ENCODE measurements at places on chromosomes 3 and 15. TPM values are rescaled to one million over a fixed set of nuclear protein-coding genes. Genes with fewer than 3 reads are reported as not detected.
A peak's percentile ranks its signal among the peaks of the same experiment; 100 is the strongest.

CCDC39 gene
- not detected for total RNA-seq

- H3K27ac ChIP-seq: no peak overlapping the region
- no peaks in the 10 kb centered on the region for H3K36me3 ChIP-seq
- no peak for DNase-seq
- peaks cover 4% of the 10 kb centered on the region for H3K4me1 ChIP-seq
- no peaks in the 10 kb centered on the region for H3K27me3 ChIP-seq
Observed at GRCh38 chr3:32310918-32311839, 72.7 kb downstream of the CMTM8 start.

GRCh38 chr3:62874711-62875557 lies at the start of gene CADPS:
Gene CADPS, minus strand, starts transcription at chr3:62875416. Its CDS starts 387 bp downstream, at chr3:62875029.
- H3K4me1 ChIP-seq: peaks cover 21% of the 10 kb centered on the region
- DNase-seq: no peak
- H3K4me3 ChIP-seq: peak within 1 kb of the TSS; percentile 56
- H3K27me3 ChIP-seq: no peaks in the 10 kb centered on the region
- no peaks in the 10 kb centered on the region for H3K36me3 ChIP-seq
- no peak within 1 kb of the TSS for H3K27ac ChIP-seq

- peak overlapping the region; percentile 4 for H3K27ac ChIP-seq
- DNase-seq: no peak
- H3K27me3 ChIP-seq: no peaks in the 10 kb centered on the region
- H3K4me3 ChIP-seq: no peak overlapping the region
- H3K4me1 ChIP-seq: peaks cover 24% of the 10 kb centered on the region
Observed at GRCh38 chr3:134294302-134295280, 43.9 kb upstream of the RYK start.

IP6K1 gene
- 33.2 TPM for total RNA-seq

DNA sequence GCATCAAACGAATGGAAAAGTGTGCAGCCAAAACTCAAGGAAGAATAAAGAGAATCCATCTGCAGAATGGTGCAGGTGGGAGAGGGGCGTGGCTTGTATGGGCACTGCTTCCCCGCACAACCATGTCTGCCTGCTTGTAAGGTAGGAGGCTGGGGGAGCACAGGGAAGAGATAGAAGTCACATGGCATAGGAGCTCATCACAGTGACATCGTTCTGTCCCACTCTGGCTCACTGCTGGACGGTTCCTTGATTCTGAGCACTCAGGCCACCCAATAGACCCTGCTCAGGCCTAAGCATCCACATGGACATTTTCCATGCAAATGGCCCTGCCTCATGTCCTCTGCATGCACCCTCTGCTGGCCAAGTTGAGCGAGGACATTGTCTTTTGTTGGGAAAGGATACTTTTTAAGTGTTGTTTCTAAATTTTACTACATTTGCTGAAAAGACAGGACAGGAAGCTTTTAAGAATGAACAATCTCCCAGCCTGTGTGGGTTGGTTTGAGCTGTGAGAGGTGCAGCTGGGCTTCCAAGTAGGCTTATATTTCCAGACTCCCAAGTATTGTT lies 3.1 kb downstream of the MYLK start:
- H3K4me1 ChIP-seq: peaks cover 18% of the 10 kb centered on the region
- H3K36me3 ChIP-seq: no peaks in the 10 kb centered on the region
- no peak overlapping the region for H3K4me3 ChIP-seq
- H3K27me3 ChIP-seq: no peaks in the 10 kb centered on the region

CCDC9B gene
- 40.0 TPM for total RNA-seq

FBXO40 gene
- total RNA-seq: not detected

MAPKBP1 gene
- 47.3 TPM for total RNA-seq

SGO1 gene
- total RNA-seq: not detected

DNA sequence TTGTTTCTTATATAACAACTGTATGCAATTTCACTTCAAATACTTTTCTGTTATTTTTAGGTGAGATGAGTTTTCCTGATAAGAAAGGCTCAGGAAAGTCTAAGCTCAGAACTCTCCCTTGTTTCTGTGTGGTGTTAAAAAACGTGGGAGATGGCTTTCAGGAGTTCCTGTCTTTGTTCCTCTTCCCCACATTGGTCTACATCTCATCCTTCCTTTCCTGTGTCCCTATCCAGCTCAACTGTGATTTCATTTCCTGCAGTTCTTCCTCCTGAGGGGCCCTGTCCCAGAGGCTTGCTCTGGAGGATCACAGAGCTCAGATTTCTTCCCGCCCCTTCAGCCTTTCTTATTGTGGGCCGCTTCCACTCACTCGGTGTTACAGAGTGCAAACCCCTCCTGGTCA lies 11.2 kb downstream of the SEC13 start:
- no peak for DNase-seq
- no peaks in the 10 kb centered on the region for H3K27me3 ChIP-seq
- H3K4me1 ChIP-seq: no peaks in the 10 kb centered on the region
- H3K36me3 ChIP-seq: peaks cover 51% of the 10 kb centered on the region

- no peaks in the 10 kb centered on the region for H3K27me3 ChIP-seq
- no peak overlapping the region for H3K4me3 ChIP-seq
- peaks cover 32% of the 10 kb centered on the region for H3K4me1 ChIP-seq
- H3K36me3 ChIP-seq: no peaks in the 10 kb centered on the region
- H3K27ac ChIP-seq: no peak overlapping the region
- DNase-seq: no peak
Observed at GRCh38 chr3:193971261-193971751, 164.6 kb upstream of the HES1 start.

DNA sequence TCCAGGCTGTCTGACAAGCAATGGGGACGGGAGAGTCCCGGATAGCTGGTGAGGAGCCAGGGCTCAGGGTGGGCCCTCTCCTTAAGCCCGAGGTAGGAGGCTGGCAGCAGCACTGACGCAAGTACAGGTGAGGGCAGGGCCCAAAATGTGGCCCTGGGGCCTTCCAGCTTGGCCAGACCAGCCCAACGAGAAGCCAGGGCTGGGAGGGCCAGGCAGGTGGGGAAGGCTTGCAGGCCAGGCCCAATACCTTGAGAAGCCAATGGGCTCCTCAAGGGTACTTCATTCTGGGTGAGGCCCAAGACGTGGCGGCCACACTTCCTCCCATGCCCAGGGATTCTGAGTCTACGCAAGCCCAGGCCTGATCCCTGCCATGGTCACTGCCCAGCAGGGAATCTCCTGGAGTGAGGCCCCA lies 37.2 kb downstream of the AMOTL2 start:
- H3K4me3 ChIP-seq: no peak overlapping the region
- H3K4me1 ChIP-seq: peaks cover 46% of the 10 kb centered on the region
- H3K36me3 ChIP-seq: no peaks in the 10 kb centered on the region
- no peak overlapping the region for H3K27ac ChIP-seq
- no peak for DNase-seq

SUSD5 gene
- total RNA-seq: 2.3 TPM

DNA sequence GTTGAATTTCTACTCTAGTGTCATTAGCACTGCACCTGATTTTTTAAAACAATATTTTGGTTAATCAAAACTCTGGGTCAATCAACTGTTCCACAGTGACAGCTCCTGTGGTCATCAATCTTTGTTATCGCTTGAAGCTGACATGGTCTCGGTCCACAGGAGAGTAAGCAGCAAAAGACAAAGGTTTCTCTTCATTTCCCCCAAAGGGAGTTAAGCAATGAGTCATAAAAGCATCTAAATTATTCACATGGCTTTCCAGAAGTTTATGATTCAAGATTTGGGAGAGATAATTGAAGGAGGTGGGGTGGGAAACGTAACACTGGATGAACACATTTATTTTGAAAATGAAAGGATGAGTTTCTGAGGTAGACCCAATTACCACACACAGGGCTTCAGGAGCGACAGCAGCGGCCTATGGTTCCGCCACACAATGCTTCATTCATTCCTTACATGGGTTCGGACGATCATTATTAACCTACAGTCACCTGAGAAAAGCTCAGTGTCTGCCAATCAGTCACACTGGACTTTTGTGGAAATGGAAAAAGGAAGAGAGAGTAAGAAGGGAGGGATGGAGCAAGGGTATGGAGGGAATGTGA lies 505.1 kb downstream of the FHIT start:
- peaks cover 4% of the 10 kb centered on the region for H3K4me1 ChIP-seq
- no peak overlapping the region for H3K4me3 ChIP-seq
- no peak for DNase-seq
- H3K27me3 ChIP-seq: no peaks in the 10 kb centered on the region

DNA sequence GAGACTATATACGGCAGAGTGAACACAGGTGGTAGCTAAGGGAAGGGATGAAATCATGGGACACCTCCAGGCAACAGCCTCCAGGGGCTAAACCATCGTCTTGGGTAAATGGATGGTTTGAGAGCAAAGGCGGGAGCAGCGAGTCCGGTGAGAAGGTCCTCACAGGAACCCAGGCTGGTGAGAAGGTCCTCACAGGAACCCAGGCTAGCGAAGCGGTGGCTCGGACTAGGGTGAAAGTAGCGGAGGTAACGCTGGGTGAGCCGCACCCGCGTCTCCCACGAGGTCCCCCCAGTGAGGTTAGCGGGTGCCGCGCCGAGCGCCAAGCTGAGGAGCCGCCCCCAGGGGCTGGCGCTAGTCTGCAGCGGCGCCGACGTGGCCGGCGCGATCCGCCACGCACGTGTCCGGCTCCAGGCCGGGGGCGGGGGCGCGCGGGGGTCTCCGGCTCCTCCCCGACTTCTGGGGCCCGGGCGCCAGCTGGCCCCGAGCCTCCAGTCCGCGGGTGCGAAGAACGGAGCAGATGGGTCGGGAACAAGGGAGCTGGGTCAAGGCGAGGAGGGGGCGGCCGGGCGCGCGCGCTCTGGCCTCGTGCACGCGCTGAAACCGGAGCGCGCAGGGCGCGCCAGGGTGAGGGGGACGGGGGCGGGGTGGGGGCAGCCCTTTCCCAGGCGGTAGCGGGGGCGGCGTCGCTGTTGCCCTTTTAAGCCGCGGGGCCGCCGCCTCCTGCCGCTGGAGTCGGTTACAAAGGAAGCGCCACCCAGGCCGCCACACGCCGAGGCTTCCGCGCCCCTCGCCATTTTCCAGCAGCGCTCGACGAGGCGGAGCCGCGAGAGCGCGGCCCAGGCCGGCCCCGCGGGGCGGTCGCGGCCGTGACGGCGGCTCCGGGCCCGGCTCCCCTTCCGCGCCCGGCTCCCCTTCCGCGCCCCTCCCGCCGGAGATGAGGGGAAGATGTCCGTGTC lies at the start of gene UBE2Q2:
Gene UBE2Q2 (plus strand): TSS at position 726 of the 956 bp plus-strand sequence. CDS start 220 bp downstream, at position 946.
- H3K4me3 ChIP-seq: peak within 1 kb of the TSS; percentile 97
- H3K36me3 ChIP-seq: no peaks in the 10 kb centered on the region
- DNase-seq: no peak
- H3K4me1 ChIP-seq: peaks cover 60% of the 10 kb centered on the region

DNA sequence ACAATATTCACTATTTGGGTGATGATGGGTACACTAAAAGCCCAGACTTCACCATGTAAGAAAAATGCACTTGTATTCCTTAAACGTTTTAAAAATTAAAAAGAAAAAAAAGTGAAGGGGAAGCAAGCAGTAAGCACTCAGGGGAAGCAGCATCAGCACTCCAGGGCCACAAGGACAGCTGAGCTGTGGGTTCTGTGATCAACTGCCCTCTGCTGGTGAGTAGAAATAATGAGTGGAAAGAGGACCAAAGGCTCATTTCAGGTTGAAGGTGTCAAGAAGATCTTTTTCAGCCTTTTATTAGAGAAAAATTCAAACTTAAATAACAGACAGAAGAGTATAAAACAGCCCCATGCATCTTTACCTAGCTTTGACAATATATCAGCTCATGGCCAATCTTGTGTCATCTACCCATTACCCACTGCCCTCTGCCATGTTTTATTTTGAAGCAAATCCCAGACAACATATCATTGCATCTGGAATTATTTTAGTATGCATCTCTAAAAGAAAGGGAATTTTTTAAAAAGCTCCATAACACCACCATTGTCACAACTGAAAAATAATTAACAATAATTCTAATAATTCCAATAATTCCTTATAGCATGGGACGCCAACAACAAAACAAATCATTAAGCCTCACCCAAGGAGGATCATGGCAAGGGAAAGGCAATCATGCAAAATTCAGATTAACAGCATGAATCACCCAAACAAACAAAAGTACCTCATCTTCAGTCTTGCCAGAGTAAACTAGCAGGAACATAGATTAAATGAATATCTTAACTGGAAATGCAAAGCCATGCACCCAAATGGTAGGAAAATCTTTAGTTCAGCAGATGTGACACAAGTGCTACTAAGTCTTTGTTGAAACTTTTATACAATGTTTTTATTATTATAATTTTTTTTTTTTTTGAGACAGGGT lies 42.5 kb downstream of the TAMM41 start:
- no peaks in the 10 kb centered on the region for H3K27me3 ChIP-seq
- H3K27ac ChIP-seq: no peak overlapping the region
- H3K4me1 ChIP-seq: peaks cover 16% of the 10 kb centered on the region
- H3K36me3 ChIP-seq: peaks cover 17% of the 10 kb centered on the region

- H3K36me3 ChIP-seq: no peaks in the 10 kb centered on the region
- H3K4me3 ChIP-seq: no peak overlapping the region
- H3K27me3 ChIP-seq: no peaks in the 10 kb centered on the region
- no peak overlapping the region for H3K27ac ChIP-seq
Observed at GRCh38 chr3:170476291-170476690, 57.6 kb downstream of the CLDN11 start.

Data from esophagus muscularis mucosa (tissue), 4 donors.